ENCODE measurements at places on chromosomes 4 and X.

GRCh38 chr4:182748949-182749348, 168.2 kb downstream of the DCTD start:
- no peak for DNase-seq

DNA sequence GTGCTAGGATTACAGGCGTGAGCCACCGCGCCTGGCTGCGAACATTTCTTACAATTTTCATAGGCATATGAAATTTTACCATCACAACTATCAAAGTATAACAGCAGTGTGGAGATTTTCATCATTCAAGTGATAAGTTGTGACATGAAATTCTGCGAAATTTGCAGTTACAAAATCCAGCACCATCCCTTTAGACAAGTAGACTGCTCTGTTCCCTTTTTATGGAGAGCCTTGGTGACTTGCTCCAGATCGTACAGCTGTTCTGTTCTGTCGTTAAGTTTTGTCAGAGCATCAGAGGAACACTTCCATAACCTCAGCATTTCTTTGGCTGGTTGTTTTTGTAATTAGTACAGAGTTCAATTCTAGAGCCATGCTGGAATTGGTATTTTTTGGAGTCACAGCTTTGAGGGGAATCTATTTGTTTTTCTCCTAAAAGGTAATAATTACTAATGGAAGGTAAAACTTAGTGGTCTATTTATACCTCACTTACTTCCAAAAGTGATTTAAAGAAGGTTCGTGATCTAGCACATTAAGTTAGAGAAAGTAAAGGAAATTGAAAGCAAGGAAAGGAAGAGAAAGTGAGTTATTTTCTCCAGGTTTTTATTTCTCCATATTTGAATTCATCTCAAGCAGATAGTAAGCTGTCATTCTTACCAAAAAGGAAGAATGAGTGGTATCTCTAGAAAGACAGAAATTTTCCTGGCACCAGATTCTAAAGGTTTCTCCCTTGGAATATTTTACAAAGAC, 22.1 kb downstream of the ZRSR2 start:
- DNase-seq, result no peak

- no peak for DNase-seq
These were observed at the start of gene PLS3 for GRCh38 chrX:115560978-115561604. PLS3 (plus strand) TSS chrX:115561174; CDS start chrX:115610251, 49,077 bp downstream.

GRCh38 chr4:169189372-169189771, 81.4 kb downstream of the SH3RF1 start:
- no peak for DNase-seq

- no peak for DNase-seq
These were observed 413.5 kb upstream of the GRIA3 start for GRCh38 chrX:122770581-122770980.

- no peak for DNase-seq
These were observed 152.7 kb upstream of the FTHL17 start for GRCh38 chrX:31224381-31225012.

DNA sequence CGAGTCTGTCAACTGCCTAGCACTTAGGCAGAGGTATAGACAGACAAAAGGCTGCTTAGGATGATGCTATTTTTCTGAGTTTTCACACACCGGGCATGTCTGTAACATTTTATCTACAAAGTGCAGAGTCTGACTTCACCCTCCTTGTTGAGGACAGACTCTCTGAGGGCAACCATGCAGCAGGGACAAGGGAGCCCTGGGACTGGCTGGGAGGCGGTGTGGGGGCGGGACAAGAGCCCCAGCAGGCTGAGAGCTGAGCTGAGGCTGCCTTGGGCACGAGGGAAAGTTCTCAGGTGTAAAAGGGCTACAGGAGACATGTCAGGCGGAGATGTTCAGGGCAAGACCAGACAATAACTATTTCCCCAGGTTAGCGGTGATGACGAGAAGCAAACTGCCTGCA, 81.6 kb downstream of the GATB start:
- DNase-seq, result no peak

GRCh38 chr4:89551191-89551590, 243.6 kb upstream of the GPRIN3 start:
- DNase-seq, result no peak

GRCh38 chrX:97211070-97211469, 327.4 kb downstream of the RPA4 start:
- DNase-seq, result no peak

DNA sequence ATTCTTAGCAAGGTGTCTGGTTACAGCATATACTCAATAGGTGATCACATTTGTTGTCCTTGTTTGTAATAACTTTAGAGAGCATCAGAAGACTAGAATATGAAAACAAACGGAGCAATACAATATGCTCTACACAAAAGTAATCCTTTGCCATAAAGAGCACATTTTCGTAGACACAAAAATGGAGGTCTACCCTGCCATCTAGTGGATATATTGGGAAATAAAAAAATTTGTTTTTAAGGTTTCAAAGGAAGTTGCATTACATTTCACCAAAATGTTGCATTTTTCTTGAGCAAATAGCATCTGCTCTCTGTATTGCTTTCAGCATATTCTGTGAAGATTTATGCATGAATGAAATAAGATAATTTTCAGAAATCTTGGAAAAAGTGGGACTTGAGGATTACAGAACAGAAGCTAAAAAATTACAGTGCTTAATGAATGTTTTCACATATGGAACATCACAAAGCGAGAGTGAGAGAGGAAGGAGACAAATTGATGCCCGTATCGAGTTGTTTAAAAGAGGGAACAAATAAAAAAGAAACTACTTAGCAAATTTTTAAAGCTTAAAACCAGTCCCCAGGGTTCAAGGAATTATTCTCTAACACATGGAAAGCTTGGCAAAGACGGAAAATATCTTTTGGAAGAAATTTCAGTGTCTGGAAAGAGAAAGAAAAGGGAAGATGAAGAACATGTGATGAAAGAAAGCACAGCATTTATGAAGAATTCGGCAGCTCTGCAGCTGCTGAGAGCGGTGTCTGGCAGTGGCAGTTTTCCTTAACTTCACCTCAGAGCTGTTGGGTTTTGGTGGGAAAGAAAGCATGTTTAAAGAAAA, 390.1 kb downstream of the ANKRD50 start:
- no peak for DNase-seq

GRCh38 chr4:79682161-79682560, 274.1 kb upstream of the GK2 start:
- DNase-seq, result no peak

GRCh38 chr4:95118497-95118896, 360.7 kb downstream of the BMPR1B start:
- no peak for DNase-seq

GRCh38 chr4:7938266-7938608, 1.4 kb downstream of the AFAP1 start:
- no peak for DNase-seq

- no peak for DNase-seq
These were observed 61.4 kb upstream of the PACRGL start for GRCh38 chr4:20638825-20639224.

GRCh38 chr4:79512363-79512762, 104.3 kb upstream of the GK2 start:
- DNase-seq, result no peak

GRCh38 chr4:6464842-6465588, 7.4 kb downstream of the PPP2R2C start:
- DNase-seq, result no peak

DNA sequence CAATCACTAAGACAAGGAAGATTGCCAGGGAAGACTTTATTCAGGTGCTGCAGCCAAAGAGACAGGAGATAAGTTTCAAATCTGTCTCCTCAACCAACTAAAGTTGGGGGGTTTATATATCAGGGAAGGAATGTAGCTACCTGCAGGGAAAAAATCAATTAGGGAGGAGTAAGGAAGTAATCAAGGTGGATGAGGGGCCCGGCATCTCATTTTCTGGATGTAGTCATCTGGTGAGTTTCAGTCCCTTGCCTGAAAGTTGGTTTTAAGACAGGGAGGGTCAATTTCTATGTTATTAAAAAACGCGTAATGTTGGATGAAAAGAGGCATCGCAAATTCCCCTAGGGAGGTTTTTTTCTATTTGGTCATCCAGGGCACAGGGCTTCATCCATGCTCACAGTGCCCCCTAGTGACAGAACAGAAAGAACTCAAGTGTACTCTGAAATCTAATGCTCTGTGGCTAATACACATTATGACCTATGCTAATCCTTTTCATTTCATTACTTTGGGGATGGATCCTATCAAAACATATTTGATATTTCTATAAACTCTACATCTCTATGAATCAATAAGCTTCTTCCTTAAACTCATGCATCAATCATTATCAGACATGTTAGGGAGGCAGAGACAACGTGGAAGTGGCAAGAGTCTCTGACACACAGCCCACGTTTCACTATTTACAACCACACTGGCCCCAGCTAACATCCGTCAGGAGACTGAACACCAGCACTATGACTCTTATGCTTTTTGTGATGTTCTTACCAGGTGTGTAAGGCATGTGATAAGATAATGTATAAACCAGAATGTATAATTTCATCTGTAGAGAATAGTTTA, 1577.0 kb upstream of the TENM3 start:
- peak; percentile 46 for DNase-seq

- no peak for DNase-seq
These were observed 52.8 kb upstream of the CLNK start for GRCh38 chr4:10737337-10737736.

DNA sequence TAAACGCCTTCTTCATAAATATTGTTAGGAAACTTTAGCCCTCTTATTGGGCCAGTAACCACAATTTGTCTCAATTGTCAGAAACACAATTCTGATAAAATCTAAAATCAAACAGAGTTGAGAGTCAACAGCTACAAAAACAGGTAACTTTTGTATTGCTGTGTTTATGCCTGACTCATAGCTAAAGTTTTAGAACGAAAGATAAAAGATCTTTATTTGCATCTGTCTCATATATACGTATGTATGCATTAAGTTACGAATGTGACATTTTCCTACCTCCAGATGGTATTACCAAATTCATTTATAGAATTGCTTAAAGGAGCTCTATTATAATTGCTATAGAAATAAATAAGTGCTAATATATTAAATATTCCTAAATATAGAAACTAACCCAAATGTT, 887.9 kb upstream of the NDST4 start:
- no peak for DNase-seq

GRCh38 chrX:21798677-21799219, 40.7 kb upstream of the MBTPS2 start:
- DNase-seq, result peak; percentile 83

GRCh38 chrX:66191563-66191962, 27.5 kb downstream of the HEPH start:
- DNase-seq, result no peak

DNA sequence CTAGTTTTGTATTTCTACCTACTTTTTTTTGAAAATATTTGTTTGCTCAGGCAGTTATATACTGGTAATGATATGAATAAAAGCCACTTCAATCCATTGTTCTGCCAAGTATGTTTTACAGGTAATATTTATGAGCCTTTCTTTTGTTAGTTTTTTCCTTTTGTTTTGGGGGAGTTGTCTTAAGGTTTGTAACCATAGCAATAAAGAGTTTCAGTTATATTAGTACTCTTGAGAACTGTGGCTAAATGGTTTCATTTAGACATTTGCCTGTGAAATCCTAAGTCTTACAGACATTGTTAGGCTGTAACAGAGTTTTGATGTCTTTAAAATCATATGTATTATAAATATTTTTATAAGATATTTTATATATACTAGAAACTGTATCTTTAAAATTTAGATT, 150.1 kb downstream of the DIPK2B start:
- DNase-seq, result no peak

DNA sequence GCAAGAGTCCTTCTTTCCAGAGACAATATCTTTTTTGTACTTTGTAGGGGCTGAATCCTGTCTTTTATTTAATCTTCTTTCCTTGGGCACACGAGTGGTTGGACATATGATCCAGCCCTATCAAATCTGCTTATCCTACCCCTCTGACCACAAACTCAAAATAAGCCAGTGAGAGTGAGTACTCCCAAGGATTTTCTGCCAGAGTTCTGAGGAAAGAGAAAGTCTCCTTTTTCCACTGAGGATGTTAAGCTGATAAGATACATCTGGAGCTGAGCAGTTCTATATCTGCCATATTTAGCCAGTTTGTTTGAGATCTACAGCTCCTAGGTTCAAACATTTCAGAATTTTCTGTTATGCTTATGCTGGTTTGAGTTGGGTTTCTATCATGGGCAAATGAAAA, 134.8 kb upstream of the NWD2 start:
- no peak for DNase-seq

DNA sequence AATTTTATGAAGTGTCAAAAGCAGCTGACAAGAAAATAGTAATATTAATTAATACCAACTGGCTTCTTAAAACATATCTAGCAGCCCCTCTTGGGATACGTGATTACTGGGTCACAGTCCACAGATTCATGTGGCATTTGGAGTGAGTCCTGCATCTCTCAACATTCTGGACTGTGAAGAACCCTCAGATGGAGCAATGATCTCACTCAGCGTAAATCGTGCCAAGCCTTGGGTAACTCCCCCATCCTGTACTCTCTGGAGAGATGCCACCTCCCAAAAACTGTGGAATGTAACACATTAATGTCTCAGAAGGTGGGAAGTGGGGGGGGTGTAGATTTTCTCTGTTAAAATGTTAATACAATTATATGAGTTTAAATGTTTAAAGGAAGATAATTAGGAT, 118.2 kb upstream of the IQCM start:
- no peak for DNase-seq

GRCh38 chr4:1291091-1291490, 1.4 kb downstream of the MAEA start:
- DNase-seq, result no peak

DNA sequence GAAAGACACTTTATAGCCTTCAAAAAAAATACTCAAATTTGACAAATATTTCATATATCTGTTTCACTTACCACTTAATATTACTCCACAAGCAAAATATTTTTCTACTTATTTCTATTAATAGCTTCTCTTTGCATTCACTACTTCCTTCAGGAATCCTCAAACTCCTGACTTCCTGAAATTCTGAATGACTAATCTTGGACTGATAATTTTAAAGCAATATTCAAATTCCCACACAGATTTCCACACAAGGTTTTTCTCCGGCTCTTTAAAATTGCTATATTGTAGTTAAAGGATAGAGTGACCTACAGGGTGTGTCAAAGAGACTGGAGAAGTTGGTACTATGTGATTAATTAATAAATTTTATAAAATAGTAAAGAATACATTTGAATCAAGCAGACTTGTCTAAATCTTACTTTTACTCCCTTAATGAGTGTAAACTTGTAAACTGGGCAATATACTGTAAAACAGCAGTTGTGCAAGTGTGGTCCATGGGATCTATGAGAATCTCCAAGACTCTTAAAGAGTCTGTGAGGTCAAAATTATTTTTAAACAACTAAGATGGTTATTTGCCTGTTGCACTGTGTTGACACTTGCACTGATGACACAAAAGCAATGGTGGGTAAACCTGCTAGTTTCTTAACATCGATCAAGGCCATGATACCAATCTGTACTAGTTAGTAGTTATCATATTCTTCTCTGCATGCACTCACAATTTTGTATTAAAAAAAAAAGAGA, 44.5 kb downstream of the ANKRD17 start:
- DNase-seq, result no peak

- DNase-seq, result no peak
These were observed 241.2 kb downstream of the EVC2 start for GRCh38 chr4:5467111-5467510.

DNA sequence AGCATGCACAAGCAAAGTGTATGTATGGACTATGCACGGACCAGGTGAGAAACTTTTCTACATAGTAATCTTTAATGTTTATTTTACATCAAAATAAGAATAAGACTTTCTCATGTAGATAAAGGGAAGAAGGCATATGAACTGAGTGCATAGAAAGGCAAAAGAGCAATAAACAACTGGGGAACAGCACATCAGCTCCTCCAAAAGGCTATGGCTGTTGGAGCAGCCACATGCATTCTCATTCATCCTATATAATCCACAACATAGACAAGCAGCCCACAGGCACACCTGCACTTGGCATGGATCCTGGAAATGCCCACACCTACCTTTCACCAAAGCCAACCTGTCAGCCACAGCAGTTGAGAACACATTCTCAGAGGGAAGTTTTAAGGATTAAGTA, 586.9 kb upstream of the INTU start:
- DNase-seq, result no peak
